ENCODE measurements at places on chromosomes 6 and 20.

- DNase-seq: no peak
Observed at GRCh38 chr20:24910461-24910860, 38.6 kb upstream of the CST7 start.

GRCh38 chr6:105935416-105935815 is 150.7 kb upstream of the PRDM1 start:
- DNase-seq: no peak

DNA sequence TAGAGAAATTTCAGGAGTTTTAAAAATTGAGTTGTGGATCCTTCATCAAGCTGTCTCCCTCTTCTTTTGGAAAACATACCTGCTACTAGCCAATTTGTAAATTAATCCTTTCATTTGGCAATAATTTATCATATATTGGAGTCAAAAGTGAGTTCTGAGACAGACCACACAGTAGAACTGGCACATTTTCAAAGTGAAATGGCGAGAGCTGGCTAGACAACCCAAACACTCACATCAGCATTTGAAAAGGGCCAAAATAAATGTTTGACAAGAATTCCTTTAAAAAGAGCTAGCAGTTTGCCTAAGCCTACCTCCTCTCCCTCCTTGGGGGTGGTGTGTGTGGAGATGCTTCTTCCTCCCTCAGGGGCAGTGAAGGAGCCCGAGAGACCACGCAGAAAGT is 47.9 kb upstream of the KCNK16 start:
- no peak for DNase-seq

DNA sequence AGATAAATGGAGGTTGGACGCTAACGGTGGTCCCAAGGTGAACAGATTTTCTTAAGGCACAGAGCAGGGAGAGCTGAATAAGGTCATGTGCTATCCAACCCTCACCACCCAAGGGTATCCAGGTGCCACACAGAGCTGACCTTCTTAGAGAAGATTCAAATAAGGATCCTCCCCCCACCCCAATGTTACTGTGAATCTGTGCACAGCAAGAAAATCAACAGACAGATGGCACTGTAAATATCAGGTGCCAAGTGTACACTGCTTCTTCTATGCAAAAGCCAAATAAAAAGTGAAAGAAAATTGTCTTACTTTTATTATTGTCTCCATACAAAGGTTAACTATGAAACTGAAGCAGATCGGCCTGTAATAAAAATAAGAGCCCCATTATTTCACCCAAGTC is 96.9 kb downstream of the PAK5 start:
- no peak for DNase-seq

GRCh38 chr6:20253021-20253420 is 40.8 kb upstream of the MBOAT1 start:
- DNase-seq: no peak

GRCh38 chr6:142953373-142954273 is 8.6 kb upstream of the HIVEP2 start:
- DNase-seq: no peak

DNA sequence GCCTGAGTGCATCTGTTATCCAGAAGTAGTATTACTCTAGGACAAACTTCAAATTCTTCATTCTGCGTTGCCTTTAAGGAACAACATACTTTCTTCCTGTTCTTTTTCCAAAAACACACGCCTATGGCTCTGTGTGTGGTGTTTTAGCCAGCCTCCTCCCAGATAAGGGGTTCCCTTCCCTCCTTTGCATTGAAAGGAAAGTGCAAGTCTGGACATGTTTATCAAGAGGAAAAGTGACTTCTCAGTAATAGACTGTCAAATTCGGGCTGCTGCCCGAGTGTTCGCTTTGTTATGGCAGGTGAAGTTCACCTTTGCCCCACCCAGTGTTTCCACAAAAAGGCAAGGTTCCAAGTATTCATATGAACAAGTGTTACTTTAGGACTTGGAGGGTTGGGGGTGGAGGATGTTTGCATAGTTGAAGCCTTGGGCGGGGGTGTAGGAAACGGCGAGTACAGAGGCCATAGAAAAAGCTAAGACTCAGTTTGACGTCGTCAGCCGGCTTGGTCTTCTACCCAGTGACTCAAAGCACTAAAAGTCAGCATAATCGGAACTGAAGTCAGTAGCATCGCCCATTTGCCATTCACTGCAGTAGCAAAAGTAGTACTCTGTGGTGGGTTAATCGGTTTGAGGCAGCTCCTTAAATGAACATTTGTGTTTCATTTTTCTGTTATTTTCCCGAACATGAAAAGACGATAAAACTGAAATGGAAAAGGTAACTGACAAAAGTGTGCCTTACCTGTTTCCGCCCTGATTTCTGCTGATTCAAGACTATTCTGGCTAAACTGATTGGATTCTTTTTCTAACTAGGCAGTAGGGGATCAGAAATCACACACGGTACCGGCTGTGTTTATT is 12.5 kb downstream of the PRDM1 start:
- DNase-seq: no peak

DNA sequence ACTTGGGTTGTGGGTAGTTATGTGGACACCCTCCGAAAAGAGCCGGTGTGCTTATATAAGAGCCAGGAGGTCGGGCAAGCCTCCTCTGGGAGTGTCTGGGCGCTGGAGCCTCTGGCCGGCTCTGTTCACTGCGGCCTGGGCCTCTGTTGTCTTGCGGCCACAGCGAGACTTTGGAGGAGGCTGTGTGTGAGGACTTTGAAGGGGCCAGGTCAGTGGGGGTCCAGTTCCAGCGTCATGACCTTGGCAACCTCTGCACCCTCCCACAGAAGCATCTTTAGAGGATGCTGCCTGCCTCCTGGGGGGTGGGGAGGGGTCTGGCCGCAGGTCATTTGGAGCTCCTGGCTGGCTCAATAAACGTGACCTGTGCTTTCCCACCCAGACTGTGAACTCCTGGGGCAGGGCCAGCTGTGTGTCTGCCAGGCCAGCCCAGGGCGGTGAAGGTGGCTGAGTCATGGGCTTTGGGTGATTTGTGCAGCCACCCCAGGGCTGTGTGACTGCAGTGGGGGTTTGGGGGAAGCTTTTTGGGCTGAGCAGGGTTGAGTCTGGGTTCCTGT is 1.2 kb downstream of the TCEA2 start:
- DNase-seq: no peak

DNA sequence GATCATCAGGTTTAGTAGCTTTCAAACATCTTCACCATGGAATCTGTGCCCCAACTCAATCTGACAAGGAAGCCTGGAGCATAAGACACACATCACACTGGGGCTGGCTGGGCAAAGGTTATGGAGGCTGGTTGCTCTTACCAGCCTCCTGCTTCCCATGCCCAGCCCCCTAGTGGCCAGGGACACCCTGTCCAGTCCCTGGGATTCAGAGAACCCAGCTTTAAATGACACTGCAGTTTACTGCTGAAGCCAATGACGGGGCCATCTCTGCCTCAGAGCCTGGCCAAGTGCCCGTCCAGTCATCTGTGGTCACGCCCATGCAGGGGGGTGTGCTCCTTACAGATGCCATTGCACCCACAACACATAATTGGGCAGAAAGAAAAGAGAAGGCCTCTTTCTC is 272.9 kb downstream of the SMOC2 start:
- no peak for DNase-seq

DNA sequence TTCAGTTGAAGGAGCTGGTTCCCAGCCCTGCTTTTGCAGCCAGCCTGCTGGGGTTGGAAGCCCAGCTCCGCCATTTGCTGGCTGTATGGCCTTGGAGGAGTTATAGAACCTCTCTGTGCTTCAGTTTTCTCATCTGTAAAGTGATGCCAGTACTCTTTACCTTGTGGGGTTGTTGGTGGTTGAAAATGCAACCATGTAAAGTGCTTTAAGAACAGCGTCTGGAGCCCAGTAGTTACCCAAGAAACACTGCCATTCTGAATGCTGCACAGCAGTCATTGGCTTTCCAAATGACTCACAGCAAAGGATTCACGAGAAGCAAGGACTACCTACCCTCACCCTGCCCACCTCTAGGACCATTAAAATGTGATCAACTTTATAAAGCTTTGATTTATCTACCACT is 154.4 kb downstream of the F13A1 start:
- no peak for DNase-seq

GRCh38 chr6:105648276-105648675 is 245.4 kb upstream of the PREP start:
- no peak for DNase-seq

DNA sequence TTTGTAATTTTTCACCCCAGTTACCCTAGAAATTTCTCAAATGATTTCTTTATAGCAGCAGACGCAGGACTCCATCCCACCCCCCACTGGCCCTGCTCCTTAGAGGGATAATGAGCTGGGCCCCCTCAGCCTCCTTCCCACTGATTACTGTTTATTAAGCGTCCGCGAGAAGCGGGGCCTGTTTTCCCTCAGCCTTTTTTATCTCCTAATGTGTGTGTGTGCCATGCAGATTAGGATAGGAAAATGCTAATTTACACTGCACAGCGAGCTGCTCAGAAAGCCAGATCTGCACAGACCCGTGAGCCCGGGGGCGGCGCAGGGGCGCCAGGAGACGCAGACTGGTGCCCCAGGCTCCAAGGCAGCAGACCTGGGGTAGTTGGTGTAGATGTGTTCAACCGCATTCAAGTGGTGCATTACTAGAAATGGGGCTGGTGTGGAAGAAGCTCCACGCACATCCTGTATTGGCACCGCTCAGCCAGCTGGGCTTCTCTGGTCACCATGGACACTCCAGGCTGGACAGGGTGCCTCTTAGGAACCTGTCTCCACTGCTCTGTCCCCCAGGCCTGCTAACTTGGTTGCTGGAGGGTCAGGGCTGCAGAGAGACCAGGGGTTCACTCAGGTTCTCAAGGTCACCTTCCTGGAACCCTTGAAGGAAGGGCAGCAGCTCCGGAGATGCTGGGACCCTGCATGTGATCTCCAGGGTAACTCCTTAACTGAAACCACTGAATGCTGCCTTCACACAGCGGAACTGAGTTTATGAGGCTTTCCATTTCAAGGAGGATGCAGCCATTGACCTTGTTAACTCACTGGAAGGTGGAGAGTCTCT is 256.3 kb downstream of the ERMARD start:
- no peak for DNase-seq

DNA sequence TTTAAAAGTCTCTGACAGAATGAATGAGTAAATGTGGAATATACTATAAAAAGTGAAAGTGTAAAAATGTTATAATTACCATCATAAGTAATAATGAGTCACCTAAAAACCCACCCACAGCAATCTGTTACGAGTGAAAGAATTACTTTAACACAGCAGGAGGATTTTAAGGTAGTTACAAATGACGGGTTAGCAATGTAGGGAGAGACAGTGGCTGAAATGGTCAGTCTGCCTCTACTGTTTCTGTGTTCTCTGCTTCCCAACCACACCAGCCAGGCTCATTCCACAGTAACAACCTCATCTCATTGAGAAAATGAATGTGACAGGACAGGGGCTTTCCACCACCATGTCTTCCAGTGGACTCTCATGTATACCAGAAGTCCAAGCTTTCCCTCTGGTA is 124.4 kb upstream of the KCNK16 start:
- no peak for DNase-seq

DNA sequence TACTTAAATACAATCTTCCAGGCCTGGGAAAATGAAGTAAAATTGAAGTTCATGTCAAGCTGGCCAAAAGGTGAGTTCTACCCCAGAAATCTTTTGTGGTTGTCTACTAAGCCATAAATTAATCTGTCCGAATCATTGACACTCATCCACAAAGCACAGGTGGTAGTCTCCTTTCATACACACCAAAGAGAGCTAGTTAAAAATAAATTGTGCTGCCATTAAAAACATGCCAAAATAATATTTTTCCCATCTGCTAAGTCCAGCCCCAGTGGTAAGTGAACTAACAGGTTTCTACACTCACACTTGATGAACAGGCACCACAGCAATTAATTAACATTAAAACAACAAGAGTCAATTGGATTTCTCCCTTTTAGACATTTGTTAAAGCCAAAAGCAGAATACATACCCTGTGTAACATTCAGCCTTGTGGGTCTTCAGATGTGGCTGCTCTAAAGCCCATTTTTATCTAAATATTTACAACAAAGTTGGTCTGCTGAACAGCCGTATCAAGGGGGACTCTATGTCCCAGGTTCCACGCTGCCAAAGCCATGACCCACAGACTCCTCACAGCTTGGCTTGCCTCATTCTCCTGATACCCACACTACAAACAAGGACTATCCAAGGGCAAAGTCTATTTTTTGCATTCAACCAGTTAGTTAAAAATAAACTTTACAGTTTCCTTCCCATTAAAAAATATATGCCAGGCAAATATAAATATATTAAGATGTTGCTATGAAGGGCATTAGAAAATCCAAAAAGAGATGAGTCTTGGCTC is 490.4 kb downstream of the BMP2 start:
- no peak for DNase-seq

- DNase-seq: no peak
Observed at GRCh38 chr6:124819346-124819745, 142.9 kb upstream of the RNF217 start.

GRCh38 chr20:4444404-4444803 is 277.3 kb upstream of the PRND start:
- DNase-seq: no peak

- DNase-seq: no peak
Observed at GRCh38 chr6:149699150-149699549, 18.8 kb downstream of the LATS1 start.

GRCh38 chr6:33324125-33324524 is 6.6 kb upstream of the ZBTB22 start:
- DNase-seq: no peak

GRCh38 chr6:38352636-38353035 is 287.1 kb downstream of the BTBD9 start:
- no peak for DNase-seq

DNA sequence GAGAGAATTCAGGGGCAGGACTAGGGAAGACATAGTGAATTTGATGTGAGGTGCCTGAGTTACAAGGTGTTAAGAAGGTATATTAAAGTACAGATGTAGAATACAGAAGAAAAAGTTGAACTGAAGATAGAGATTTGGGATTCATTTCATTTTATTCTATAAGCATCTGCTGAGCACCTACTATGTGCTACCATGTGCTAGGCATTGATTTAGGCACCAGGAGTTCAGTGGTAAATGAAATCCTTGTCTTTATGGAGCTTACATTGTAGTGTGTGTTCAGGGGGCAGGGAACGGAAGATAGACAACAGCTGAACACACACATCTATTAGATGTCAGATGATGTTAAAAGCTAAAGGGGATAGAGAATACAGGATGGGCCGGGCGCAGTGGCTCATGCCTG is 2.8 kb downstream of the RSPH9 start:
- DNase-seq: no peak

DNA sequence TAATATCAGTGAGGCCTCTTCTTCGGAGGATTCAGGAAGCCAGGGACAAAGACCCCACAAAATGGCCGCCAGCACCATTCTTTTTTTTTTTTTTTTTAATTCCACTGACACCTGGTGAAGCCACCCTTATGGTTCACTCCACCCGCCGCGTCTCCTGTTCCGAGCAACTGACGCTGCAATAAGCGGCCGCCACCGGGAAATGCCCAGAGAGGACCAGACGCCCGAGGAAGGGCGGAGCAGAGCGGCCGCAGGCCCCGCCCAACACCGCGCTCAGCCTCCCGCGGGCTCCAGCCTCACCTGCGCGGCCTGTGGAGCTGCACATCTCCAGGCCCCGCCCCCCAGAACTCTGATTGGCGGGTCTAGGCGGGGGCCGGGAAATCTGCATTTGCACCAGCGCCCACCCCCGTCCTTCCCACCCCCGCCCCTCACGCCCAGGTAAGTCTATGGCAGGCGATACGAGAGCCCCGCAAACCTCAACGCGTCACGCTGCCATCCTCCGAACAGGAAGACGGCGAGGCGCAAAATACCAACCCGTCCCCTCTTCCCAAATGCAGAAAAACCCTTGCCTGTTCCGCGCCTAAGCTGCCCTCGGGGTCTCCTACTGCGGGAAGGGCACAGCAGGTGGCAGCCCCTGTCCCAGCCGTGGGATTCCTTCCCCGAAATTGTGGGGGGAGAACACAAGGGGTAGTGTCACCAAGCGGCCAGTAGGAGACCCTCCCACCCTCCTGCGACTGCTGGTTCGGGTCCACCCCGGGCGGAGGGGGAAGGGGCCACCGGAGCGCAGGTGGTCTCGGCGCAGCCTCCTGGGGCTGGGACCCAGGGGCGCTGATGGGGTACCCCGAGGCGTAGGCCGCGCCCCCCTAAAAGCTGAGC is 960 bp downstream of the ATP9A start:
- peak; percentile 75 for DNase-seq
